ENCODE measurements at places on chromosomes 5 and 9.

DNA sequence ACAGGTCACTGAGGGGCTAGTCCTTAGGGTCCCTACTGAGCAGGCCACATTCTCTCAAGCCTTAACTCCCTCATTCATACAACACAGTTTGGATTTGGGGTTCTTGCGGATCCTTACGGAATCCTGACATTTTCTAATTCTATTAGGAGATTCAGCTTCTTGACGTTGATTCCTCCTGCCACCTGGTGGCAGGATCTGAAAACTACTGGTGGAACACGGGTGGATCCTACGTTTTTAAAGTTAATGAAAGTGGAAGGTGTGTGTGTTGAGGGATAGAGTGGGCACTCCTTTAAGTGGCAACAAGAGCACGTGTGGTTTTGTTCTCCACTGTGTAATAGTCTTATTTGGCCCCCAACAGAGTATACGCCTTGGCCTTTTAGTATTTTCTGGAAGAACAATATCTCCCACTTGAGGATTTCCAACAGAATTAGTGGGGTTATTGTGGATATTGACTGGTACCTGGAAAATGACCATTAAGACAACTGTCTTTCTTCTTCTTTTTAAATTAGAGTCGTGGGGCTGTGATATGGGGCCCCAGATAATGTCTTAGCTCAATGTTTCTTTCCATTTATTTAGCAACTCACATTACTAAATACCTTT is 25.2 kb downstream of the SLC28A3 start:
- DNase-seq, result peak; percentile 24

DNA sequence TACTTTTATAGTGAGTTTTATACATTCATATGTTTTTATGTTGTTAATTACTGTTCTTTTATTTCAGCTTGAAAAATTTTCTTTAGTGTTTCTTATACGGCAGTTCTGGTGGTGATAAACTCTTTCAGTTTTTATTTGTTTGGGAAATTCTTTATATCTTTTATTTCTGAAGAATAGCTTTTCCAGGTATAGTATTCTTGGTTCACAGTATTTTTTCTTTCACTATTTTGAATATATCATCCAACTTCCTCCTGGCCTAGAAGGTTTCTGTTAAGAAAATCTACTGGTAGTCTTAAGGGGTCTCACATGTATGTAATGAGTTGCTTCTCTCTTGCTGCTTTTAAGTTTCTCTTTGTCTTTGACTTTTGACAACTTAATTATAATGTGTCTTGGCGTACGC is 79.4 kb downstream of the NXNL2 start:
- no peak for DNase-seq

- peak; percentile 7 for DNase-seq
These were observed 2.1 kb upstream of the MLLT3 start for GRCh38 chr9:20624201-20625002.

- no peak for DNase-seq
These were observed 92.1 kb upstream of the FSD1L start for GRCh38 chr9:105355781-105356180.

- DNase-seq, result no peak
These were observed 212.1 kb downstream of the IZUMO3 start for GRCh38 chr9:24333629-24334028.

GRCh38 chr5:166369807-166370206 is 1921.6 kb upstream of the WWC1 start:
- DNase-seq, result no peak

GRCh38 chr5:62041156-62041756 is 264.8 kb upstream of the KIF2A start:
- no peak for DNase-seq

DNA sequence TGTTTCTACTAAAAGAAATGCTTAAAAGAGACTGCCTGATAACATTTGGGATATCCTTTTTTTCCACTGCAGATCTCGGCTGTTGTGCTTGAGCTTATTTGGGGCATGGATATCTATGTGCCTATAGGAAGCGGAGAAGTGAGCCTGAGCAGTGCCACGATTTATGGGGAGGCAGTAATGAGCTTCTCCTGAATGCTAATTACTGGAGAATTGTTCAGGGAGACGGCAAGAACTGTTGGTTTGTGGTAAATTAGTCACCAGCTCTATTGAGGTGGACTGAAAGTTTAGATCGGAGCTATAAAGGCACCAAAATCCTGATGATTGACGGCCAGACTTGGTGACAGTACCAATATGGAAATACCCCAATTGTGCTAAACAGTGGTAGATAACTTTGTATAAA is 186.5 kb downstream of the ARHGEF28 start:
- no peak for DNase-seq

DNA sequence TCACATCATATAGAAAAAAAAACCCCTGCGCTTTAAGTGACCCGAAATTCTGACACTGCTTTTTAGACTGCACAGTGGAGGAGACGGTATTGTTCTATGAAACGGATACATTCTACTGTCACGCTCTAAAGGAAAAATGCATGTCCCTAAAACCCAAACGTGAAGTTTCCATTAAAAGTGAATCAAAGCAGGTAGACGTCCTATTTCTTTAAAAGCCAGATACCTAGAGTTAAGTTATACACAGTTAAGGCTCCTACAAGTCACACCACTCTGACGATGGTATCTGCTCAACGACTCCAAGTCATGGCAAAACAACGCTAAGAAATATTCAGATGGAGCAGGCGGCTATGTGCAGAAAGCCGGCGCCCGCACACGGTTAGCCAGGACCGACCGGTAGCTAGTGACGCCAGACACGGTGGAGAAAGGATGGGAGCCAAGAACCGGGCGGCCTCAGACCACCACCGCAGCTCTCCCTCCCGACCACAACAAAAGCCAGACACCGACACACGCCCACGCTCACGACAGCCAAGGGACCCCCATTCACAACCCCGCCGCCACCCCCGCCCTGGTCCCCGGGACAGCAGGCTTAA is 734 bp downstream of the SKP1 start:
- peak; percentile 40 for DNase-seq

DNA sequence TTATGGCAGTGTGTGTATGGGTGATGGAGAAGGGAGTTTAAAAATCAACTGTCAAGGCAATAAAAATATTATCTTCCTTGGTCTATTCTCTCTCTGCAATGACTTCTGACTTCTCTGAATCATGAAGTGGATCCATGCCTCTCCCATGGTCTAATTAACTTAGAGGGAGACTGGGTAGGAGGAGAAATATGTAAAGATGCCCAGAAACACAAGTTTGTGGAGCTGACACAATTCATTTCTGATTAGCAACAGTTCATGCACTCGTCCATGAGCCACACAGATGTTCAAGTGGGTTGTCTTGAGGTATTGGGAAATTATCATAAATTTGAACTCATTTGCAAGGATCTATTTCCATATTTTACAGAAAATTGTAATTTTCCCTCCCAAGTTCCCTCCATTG is 38.1 kb downstream of the INSYN2B start:
- DNase-seq, result no peak

GRCh38 chr9:70517926-70518610 is 103.6 kb upstream of the KLF9 start:
- DNase-seq, result no peak

DNA sequence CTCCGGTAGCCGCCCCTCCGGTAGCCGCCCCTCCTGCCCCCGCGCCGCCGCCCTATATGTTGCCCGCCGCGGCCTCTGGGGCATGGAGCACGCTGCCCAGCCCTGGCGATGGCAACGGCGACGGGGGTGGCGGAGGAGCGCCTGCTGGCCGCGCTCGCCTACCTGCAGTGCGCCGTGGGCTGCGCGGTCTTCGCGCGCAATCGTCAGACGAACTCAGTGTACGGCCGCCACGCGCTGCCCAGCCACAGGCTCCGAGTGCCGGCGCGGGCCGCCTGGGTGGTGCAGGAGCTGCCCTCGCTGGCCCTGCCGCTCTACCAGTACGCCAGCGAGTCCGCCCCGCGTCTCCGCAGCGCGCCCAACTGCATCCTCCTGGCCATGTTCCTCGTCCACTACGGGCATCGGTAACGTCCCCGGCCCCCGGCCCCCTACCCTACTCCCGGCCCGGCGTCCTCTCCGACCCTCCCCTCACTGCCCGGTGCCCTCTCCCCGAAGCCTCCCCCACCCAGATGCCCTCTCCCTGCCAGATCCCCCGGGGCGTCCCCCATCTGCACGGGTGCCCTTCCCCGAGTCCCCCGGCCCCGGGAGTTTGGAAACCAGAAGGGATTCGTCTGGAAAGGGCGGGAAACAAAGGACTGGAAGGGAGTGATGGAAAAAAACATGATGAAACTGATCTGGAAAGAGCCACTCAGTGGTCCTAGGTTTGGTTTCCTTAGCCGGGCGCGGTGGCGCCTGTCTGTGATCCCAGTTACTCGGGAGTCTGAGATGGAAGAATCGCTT is 417 bp downstream of the SRD5A1 start:
- no peak for DNase-seq

DNA sequence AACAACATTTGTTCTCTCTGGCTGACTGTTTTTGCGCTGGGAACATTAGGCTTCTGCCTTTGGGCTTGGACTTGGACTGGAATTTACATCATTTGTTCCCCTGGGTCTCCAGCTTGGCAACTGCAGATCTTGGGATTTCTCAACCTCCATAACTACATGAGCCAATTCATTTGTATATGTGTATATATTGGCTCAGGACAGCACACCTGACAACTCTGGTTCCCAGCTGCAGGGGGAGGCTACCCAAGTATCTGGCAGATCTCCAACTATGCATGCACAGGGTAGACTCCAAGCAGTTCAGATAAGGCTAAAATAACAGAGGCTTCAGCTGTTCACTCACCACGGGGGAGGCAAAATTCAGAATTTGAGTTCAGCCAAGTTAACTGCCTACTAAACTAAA is 31.6 kb upstream of the F2RL1 start:
- no peak for DNase-seq

GRCh38 chr9:76297721-76298239 is 96.4 kb downstream of the RFK start:
- DNase-seq, result no peak

DNA sequence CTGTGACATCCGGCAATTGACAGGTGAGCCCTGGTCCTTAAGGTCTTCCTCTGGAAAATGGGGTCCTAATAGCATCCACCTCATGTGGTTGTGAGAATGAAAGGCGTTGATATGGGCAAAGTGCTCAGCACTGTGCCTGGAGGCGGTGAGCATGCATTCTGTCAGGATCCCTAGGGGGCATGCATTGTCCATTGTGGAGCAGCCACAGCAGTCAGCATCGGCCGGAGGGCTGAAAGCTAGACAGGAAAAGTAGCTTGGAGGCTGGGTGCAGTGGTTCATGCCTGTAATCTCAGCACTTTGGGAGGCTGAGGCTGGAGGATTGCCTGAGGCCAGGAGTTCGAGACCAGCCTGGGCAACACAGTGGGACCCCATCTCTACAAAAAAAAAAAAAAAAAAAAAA is 122.2 kb downstream of the LHX2 start:
- no peak for DNase-seq

DNA sequence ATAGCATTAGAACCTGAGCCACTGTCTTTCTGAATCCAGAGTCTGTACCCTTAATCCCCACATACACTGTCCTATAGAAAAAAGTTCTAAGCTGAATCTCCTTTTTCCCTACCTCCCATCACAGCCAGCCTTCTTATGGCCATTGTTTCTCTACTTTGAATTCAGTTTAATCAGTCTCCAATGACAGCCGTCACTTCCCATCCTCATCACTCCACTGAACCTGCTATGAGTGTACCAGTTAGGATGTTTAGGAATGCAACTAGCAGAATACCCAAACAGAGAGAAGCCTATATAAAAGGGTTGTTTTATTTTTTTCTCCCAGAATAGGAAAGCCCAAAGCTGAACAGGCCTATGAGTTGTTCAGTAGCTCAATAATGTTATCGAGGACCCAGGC is 220.4 kb upstream of the NREP start:
- no peak for DNase-seq

Data from stimulated activated CD8-positive, alpha-beta memory T cell treated with anti-CD3 and anti-CD28 coated beads, Interleukin-4, amount 100 ng/mL, for 4 hours (primary cell).